GM19239 (cell line): ENCODE measurements at places on chromosomes 5 and 9.

GRCh38 chr5:125877248-125877647, 546.0 kb upstream of the GRAMD2B start:
- no peak for DNase-seq

DNA sequence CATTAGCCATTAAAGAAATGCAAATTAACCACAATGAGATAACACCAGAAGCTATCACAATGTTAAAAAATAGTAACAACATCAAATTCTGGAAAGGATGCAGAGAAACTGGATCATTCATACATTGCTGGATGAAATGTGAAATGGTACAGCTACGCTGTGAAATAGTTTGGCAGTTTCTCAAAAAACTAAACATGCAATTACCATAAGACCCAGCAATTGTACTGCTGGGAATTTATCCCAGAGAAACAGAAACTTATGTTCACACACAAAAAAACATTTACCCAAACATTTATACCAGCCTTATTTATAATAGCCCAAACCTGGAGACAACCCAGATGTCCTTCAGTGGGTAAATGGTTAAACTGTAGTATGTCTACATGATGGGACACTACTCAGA, 592.9 kb downstream of the ZNF608 start:
- no peak for DNase-seq

- DNase-seq, result no peak
These were observed 2.5 kb upstream of the NEUROG1 start for GRCh38 chr5:135538261-135538660.

- no peak for DNase-seq
These were observed 38.4 kb downstream of the PRRX2 start for GRCh38 chr9:129703667-129704355.

- DNase-seq, result no peak
These were observed 460 bp upstream of the PBX3 start for GRCh38 chr9:125746774-125747052.

DNA sequence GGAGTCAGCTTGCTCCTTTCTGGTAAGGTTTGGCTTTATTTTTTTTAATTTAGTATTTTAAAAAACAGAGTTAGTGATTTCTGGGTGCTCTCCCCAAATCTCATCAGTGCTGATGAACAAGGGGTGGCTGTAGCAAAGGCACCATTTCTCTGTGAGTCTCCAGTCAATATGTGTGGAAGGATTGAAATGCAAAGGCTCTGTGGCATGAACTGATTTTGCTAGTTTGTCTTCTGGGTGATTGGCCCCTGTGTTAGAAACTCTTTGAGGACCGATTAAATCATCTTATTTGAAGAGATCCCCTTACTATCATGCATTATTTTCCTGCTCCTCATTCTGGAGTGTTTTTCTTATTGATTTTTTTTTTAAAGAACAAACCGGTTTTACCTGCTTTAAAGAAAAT, 596 bp downstream of the TEK start:
- DNase-seq, result no peak
